ENCODE measurements at places on chromosomes 2 and 18.

DNA sequence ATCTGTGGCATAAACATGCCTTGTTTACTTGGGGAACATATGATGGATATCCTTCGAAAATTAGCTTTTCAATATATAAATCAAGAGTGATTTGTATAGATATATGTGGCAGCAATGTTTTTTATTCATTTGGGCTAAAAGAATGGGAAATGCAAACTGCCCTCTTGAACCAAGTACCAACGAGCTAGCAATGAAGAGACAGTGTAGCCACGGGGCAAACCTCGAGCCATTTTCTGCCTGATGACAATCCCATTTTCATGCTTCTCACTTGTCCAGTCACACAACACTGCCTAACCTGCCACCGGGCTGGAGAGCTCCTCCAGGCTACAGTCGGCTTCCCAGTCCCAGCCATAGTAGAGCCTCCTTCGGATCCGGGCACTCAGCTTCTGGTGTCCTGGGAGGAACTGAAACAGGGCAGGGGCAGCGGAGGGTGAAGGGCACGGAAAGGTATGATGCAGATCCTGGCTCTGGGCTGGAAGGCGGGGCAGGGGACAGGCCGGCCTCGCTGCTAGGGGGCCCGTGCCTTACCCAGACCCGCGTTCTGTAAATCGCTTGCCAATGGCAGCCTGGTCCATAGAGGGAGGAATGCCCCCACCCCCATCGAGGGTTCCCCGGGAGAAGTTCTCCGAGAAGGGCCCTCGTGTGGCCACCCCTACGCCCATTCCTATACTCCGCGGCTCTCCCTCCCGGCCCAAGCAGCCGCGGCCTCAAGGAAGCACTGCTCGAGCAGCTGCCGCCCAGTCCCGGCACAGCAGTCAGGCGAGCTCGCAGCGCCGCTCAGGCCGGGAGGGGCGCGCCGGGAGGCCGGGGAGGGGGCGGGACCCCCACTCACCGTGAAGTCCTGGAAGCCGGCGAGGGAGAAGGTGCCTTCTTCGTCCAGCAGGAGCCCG lies 552 bp downstream of the CNPPD1 start:
- DNase-seq = peak; percentile 56

- no peak for DNase-seq
These were observed 124.0 kb downstream of the GATA6 start for GRCh38 chr18:22293417-22293816.

- no peak for DNase-seq
These were observed 19.7 kb downstream of the ZBTB14 start for GRCh38 chr18:5275872-5276271.

DNA sequence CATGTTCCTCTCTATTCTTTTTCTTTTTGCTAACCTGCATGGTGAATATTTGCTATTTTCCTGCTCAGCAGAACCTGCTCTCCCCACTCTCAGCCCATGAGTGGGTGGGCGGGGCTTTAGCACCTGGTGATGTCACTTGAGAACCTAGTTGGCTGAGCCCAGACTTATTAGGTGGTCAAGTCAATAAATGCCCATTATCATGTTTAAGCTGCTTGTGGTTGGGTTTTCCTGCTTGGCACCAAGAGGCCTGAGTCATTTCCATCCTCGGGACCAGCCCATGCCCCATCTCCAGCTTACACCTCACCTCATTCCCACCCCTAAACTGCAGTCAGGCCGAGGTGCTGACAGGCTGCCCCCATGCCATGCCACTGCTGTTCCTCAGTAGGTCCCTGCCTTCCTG lies 226.6 kb downstream of the ANKRD30B start:
- DNase-seq = no peak

DNA sequence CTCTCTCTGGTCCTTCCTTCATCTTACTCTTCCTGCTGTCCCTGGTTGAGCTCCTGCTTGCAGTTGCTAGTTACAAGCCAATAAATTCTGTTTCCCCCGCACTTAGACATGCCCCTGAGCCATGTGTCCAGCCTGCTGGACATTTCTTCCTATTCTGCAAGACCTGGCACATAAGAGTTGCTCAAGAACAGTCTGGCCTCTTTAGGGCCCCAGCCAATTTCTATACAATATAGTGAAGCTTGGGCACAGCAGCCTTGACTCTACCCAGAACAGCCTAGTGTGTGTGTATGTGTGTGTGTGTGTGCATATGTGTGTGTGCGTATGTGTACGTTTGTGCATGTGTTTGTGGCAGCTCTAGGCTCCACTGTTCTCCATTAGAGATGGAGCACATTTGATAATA lies 276.0 kb downstream of the CYRIA start:
- DNase-seq = no peak

- peak; percentile 29 for DNase-seq
These were observed 2.2 kb downstream of the LRATD1 start for GRCh38 chr2:14634489-14635390.
